ENCODE measurements at places on chromosomes 2 and 18.

- DNase-seq: no peak
These were observed 81.9 kb upstream of the TXNDC2 start for GRCh38 chr18:9803698-9804516.

DNA sequence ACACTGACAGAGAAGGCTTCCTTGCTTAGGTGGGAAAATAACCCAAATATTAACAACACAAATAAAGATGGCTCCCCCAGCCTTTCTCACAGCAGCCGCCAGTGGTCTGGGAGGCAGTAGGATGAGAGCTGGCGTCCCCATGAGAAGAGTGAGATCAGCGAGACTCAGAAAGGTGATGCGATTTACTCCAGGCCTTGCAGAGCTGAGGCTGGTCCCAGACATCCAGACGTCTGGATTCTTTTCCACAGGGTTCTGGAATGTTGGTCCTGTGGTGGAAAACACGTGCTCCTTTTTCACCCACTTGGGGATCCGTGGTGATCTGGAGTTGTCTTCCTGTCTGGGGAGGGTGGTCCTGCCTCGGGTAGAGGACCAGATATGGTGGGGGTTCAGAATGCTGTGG, 190.6 kb downstream of the CTIF start:
- DNase-seq: no peak

DNA sequence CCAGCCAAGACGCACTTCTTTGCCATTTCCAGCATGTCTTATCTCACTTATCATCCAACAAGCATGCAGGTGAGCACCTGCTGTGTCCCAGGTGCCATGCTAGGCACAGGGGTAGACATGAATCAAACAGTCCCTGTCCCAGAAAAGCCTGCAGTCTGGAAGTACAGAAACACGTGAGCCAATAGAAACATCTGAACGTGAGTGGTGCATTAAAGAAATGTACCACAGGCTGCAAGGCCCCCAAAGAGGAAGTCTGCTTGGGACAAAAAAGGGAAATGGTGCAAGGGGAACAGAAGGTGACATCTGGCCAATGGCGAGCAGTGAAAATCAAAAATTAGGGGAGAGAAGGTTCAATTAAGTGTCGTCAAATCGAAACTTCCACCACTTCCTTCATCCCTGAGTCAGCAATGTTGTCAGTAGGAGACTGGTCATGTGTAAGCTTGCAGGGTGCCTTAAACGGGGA, 17.6 kb upstream of the TMEM247 start:
- peak; percentile 92 for DNase-seq

DNA sequence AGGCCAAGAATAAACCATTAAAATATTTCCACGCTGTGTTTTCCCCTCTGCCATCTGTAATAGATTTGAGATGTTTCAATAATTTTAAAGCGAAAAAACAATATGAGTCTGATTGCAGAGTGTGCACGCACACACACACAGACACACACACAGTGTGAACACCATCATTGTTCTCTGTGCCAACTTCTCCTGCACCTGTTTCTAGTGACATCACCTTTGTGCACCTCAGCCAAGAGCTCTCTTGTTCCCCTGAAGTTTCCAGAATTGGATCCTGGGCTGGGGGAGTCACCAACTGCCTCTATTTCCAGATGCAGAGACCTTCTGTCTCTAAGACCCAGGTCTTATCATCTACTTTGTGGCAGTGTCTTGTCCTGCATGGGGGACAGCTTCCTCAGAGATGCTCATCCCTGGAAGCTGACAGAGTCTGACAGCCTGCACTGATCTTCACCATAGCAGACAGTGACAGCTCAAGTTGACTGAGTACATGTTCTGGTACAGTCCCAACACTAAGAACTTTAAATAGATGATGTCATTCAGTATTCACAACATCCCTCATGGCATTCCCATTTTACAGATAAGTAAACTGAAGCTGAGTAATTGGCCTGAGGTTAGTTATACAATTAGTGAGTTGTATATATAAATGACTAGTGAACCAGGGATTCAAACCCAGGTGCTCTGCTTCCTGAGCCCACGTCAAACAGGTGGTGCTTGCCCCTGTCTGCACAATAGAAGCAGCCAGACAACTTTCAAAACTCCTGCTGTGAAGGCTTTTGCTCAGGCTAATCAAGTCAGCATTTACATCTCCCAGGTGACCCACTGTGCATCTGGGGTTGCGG, 39.4 kb downstream of the ACOXL start:
- no peak for DNase-seq

DNA sequence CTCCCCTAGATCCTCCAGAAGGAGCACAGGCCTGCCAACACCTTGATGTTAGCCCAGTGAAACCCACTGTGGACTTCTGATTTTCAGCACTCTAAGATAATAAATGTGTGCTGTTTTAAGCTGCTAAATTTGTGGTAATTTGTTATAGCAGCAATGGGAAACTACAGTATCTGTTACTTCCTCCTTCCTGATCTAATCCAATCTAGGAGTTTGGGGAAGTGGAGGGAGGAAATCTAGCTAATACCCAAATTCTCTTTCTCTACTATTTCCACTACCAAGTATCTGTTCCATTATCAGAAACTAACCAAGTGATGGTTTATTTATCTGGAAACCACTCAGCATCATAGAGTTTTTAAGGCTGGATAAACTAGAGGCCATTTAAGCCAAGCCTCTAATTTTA, 64.9 kb downstream of the AFF3 start:
- no peak for DNase-seq

DNA sequence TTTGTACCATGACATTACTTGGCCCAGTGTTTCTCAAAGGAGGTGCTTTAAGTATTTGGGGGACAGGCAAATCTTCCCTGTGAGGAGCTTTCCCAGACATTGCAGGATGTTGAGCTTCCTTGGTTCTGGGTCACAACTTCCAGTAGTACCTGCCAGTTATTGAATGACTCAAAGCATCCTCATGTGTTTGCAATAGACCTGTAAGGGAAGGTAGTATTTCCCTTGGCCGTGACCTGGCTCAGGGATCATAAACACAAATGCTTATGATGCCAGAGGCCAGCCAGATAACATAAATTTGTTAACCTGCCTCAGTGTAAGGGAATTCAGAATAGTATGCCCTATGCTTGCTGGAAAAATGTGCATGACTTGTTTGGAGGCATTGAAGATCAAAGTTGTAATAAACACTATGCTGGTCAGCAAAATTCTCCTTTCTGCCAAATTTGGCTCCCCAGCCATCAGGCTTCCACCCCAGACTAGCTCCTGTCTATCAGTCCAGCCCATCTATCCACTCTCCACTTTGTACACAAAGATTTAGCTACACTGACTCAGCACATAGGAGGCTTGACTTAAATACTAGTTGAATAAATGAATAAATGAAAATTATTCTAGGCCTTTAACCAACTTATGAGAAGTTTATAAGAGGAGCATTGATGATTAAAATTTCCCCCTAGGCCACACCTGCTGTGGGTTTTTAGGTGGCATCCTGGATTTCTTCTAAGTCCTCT, 102.0 kb upstream of the EFEMP1 start:
- DNase-seq: no peak

DNA sequence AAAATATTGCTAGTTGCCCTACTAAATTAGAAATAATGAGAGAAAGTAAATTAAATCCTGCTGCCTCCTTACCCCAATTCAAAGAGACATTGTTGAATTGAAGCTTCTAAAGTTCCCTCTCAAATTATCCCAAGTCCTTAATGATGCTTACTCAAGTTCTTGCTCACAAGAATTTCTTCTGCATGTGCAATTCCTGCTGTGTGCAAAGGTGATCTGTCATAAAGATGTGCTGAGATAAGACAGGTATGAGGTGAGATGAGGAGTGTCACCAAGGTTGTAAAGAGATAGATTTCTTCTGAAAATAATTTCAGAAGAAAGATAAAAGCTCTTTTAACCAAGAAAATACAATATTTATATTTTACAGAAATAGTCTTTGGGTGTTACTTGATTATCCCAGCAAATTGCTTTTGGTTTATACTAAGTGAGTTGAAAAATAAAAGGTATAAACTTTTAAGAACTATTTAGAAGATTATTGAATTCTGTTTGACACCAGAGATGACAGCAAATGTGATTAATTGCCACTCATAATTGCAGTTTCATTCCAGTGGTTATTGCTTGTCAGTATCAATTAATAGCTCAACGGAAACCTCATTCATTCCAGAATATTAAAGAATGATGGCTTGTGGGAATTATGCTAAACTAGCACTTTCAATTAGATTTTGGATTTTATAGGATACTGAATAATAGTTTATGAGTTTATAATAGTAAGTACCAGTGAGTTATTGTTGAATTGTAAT, 674.3 kb downstream of the STK39 start:
- no peak for DNase-seq

GRCh38 chr18:23890589-23890988, 124.0 kb upstream of the TTC39C start:
- DNase-seq: no peak

GRCh38 chr2:215598376-215598975, 162.6 kb upstream of the FN1 start:
- no peak for DNase-seq

- DNase-seq: peak; percentile 81
These were observed 209.4 kb upstream of the CXCR4 start for GRCh38 chr2:136327162-136327852.

DNA sequence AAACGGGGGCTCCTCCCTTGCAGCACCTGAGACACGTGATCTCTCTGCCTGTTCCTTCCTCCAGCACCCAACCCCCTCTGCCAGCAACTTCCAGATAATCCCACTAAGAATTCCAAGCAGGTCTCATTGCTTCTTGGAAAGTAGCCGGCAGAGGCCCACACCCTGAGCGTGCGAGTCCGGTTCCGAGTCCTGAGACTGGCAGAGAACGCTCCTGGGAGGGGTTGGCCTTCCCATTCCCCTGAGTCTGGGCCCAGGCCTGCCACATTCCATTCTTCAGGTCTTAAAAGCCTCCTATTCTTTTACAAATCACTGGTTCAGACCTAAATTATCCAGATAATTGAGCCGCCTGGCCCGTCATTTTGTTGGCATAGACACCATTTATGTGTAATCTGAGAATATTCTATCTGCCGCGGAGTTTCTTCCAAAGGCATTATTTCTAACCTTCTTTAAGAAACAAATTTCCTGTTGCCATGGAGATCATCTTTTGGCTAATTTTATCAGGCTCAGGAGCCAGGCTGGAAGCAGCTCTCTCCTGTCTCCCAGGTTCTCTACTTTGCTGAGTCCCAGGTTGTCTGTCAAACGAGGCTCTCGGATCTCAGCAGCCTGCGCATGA, 165.4 kb downstream of the MYCN start:
- no peak for DNase-seq

Measured in NB4 (cell line).